ENCODE measurements at places on chromosomes 4 and X.

DNA sequence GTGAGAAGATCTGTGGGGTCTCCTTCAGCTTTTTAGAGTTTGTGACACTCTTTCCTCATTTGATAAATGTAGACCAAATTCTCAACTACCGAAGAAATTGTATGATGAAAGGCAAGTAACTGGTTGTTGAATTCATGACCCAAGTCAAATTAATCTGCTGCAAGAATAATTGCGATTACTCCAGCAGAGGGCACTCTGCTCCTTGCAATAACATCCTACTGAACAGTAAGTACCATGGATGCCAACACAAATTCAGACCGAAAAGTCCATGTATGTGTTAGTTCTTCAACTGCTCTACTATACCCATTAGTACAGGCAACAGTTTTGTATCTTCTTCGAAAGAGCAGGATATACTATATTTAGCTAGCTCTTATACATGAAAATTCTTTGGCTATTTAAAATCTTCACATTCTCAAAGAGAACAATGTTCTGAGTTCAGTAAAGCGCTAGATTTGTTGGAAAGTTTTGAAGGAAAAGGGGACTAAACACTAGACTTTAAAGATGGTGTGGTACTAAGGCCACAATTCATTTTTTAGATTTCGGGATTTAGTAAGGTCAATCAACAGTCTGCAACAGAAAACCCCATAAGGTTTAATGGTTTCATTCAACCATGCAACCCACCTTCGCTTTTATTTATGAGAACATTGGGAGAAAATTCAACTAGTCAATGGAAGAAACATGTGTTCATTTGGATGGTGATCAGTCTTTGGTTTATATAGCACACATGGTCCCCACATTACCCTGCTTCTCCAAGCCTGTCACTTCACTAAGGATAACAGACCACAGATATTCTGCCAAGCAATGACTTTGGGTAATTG is 105.4 kb upstream of the TBC1D9 start:
- DNase-seq, result peak; percentile 57

GRCh38 chr4:131207589-131207988 is 1941.5 kb upstream of the PCDH10 start:
- DNase-seq, result no peak

DNA sequence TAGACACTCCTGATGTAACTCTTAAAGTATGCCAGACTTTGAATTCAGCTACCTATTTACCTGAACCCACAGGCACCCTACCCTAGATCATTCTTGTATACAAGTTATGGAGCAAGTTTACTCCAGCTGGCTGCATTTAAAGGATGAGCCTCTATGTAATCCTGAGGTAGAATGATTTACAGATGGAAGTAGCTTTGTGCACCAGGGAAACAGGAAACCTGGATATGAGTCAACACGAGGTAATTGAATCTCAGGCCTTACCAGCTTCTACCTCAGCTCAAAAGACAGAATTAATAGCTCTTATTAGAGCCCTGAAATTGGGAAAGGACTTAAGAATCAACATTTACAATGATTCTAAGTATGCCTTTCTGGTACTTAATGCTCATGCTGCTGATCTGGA is 119.8 kb downstream of the AGTR2 start:
- no peak for DNase-seq

- DNase-seq, result no peak
Observed at GRCh38 chr4:17490575-17491059, 21.3 kb downstream of the QDPR start.

- DNase-seq, result no peak
Observed at GRCh38 chrX:68677998-68678397, 30.5 kb downstream of the STARD8 start.

DNA sequence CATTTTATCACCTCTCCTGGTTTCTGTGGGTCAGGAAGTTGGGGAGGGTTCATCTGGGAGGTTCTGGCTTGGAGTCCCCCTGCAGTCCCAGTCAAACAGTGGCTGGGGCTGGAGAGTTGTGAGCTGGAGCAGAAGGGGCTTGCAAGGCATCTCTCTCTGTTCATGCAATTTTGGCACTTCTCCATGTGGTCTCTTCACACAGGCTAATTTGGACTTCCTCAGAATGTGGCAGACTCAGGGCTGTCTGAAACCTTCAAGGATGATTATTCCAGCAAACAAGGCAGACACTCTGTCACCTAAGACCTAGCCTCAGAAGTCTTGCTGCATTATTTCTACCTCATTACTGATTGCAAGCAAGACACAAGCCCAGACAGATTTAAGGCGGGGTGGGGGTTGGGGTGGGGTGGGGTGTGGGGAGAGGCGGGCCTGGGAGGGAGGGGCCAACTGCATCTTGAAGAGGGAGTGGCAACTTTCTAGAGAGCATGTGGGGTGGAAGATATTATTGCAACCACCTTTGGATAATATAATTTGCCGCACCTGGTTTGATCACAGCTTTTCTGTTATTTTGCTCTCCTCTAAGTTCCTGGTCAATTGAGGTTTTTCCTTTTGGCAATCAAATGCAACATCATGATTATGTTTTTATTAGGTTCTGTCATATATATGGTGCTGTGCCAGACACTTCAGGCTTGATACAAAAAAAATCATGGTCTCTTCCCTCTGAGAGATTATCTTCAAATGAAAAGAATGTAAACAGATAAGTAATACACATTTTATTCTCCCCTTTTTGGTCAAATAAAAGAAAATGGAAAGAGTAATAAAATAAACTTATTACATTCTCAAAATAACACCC is 799.5 kb downstream of the RPA4 start:
- no peak for DNase-seq

DNA sequence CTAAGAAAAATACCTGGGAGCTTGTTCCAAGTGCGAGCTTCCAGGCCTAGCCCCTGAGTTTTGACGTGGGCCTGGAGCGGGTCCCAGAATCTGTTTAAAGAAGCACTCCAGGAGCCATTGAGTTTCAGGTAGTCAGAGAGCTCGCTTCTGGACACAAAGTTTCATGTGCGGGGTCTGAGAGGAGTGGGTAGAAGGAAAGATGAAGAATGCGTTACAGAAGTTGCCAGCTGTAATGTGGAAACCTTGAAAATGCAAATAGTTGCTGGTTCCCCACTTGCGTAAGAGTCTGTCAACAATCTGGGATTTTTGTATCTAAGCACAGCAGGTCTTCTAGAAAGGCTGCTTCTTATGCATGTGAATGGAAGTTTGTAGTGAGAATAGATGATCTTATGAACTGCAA is 77.5 kb upstream of the CLCN4 start:
- DNase-seq, result no peak

- no peak for DNase-seq
Observed at GRCh38 chr4:138669479-138670315, 345.9 kb upstream of the NOCT start.

- no peak for DNase-seq
Observed at GRCh38 chr4:150593996-150594395, 12.0 kb downstream of the MAB21L2 start.

DNA sequence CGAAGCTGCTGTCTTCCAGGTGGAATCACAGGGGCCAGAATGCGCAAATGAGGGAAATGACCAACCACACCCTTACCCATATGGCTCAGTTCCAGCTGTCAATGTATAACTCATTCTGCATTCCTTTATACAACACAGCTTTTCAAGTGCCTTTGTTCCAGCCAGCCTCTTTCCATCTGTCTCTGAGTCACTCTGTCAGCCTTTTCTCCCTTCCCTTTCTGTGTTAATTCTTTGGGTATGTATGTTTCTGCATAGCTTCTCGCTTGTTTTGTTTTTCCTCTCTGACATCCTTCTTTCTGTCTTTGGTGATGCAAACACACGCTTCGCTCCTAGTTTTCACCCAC is 54.5 kb downstream of the RS1 start:
- DNase-seq, result no peak

- no peak for DNase-seq
Observed at GRCh38 chr4:182192511-182193181, 50.6 kb upstream of the TENM3 start.

DNA sequence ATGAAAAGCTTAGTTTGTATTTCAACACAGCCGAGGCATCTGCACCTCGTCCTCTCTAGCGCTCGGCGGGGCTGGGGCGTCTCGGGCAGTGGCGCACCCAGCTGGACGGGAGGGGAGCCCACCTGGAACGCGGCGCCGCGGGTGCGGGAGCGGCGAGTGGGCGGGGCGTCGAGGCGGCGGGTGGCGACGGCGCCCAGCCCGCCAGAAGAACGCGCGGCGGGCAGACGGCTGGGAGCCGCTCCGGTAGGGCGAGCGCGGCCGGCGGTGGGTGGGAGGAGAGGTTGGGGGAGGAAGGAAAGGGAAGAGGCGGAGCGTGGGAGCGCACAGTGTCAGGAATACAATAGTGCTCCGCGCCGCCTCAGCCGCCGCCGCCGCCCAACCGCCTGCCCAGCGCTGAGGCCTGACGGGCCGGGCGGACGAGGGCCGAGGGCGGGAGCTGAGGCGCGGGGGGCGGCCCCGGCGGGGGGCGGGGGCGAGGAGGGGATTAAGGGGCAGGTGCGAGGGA is at the start of gene JADE3:
JADE3 (plus strand) TSS at position 324 of the 505 bp plus-strand sequence. CDS start 72,474 bp downstream, outside the sequence.
- DNase-seq, result peak; percentile 45

DNA sequence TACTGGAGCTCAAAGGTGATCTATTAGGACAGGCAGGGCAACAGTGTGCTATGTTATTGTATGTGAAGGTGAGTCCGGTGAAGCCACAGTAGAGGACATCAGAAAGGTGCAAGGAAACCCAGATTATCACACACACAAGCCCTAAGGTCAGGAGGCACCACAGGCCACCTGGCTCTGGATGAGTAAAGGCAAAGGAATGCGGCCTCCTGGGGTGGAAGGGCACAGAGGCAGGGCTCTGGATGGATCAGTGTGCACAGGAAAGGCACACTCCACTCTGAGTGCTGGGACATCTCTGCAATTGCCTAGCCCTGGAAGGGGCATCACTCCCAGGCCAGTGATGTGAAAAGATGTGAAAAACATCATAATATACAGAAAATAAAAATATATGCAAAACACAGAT is 683.5 kb downstream of the TRIML1 start:
- no peak for DNase-seq

DNA sequence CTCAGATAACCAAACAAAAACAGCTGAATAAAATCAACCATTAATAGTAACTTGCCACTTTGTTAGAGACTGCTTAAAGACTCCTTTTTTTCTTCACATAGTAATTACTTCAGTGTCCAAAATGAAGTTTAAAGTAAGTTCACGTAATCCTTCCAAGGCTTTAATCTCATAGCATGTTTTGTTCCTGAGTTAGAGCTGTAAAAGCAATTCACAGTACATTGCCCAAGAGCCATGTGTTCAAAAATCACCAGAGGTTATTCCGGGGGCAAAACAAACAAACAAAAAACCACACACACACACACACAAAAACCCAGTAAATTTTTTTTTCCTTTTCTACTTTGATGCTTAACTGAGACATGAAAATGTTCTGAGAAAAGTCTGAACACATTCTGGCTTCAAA is 6.1 kb downstream of the GPR82 start:
- DNase-seq, result no peak

Measured in stimulated activated CD8-positive, alpha-beta memory T cell treated with anti-CD3 and anti-CD28 coated beads, Interleukin-4, amount 100 ng/mL, for 48 hours (primary cell).